ENCODE measurements at places on chromosomes 2 and 18.

DNA sequence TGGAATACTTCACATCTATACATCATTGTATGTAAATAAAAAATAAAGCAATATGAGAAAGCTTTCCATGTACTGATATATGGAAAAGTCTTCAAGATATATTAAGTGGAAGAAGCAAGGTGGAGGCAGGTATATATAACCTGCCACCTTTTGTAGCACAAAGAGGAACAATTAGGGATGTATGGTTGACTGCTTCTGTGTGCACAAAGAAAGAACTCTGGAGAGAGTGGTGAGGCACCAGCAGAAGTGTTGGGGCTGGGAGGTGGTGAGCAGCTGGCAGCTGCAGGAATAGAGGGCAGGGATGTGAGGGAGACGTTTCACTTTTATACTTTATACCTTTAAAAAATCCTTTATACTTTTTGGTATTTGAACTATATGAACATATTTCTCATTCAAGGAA lies 26.1 kb downstream of the KIF5C start:
- DNase-seq: no peak

DNA sequence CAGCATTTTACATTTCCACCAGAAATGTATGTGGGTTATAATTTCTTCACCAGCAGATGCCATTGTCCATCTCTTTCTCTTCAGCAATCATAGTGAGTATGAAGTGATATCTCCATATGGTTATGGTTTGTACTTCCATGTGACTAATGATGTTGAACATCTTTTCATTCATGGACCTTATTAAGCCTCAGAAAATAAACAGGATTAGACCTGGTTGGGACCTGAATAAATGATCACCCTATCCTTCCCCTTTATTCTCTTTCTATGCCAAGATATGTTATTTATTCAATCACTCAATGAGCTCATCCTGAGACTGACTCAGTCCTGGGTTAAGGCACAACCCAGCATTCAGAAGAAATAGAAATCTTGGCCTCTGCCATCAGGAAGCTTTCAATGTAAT lies 86.6 kb downstream of the ANTXR1 start:
- no peak for DNase-seq

DNA sequence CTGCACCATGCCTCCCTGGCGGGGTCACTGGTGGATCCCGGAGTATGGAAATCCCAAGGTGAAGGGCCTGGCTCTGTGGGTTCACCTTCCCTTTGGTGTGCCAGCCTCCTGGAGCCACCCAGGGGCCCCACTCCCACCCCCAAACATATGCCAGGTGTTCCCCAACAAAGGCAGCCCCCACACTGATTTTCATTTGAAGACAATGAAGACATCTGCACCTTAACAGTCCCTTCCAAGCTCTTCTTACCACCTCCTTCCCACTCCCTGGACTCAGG lies 11.7 kb downstream of the BIN1 start:
- no peak for DNase-seq

- no peak for DNase-seq
Measured at GRCh38 chr2:130957915-130958314, 121.2 kb downstream of the ARHGEF4 start.

GRCh38 chr2:70744397-70744796 lies 23.6 kb downstream of the ADD2 start:
- no peak for DNase-seq

DNA sequence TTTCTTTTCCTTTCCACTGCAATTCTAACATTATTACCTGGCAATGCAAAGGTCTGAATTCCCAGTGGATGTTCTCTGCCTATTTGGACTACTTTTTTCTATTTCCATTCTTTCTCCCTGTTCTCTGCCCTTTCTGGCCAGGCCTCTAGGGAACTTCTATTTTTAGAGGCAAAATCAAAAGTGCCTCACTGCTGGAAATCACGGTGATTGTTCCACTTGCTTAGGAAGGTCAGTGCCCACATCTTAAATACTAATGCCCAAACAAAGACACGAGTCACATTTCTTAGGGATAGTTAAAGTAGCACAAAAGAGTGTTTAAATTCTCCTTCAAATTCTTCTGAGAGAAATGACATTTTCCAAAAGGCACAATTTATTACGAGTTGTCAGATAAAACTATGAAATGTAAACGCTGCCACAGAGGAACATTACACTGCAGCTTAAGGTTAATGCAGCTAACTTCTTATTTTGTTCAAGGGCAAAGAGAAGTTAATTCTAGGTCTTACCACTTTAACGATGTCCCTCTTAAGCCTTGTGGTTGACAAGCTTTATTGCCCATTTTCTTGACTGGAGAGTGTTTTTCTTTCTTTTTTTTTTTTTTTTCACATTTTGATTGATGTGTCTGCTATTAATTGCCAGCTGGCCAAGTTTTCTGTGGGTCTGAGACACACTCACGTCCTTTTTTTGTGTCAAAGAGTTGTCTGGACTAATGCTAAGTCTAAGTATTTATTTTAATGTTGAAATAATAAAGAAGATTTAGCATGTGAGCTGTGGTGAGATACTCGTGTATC lies 34.7 kb downstream of the ST6GAL2 start:
- no peak for DNase-seq

DNA sequence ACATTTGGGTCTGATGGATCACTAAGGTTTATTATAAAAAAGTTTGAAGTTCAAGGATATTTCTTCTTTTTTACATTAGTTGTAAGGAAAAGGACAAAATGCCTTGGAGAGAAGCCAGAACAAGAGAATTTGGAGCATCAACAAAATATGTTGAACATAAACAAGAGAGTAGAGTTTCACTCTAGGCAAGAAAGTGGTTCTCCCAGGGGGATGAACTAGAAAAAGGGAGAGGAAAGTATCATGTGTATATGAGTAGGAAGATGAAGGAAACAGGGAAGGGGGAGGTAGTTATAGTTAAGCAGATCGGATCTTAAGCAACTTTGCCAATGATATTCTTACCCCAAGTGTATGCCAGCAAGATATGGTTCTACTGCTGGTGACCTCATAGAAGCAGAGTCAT lies 63.8 kb upstream of the GALNT3 start:
- DNase-seq: no peak

- DNase-seq: no peak
Measured at GRCh38 chr18:69945220-69946114, 2.2 kb downstream of the CD226 start.

DNA sequence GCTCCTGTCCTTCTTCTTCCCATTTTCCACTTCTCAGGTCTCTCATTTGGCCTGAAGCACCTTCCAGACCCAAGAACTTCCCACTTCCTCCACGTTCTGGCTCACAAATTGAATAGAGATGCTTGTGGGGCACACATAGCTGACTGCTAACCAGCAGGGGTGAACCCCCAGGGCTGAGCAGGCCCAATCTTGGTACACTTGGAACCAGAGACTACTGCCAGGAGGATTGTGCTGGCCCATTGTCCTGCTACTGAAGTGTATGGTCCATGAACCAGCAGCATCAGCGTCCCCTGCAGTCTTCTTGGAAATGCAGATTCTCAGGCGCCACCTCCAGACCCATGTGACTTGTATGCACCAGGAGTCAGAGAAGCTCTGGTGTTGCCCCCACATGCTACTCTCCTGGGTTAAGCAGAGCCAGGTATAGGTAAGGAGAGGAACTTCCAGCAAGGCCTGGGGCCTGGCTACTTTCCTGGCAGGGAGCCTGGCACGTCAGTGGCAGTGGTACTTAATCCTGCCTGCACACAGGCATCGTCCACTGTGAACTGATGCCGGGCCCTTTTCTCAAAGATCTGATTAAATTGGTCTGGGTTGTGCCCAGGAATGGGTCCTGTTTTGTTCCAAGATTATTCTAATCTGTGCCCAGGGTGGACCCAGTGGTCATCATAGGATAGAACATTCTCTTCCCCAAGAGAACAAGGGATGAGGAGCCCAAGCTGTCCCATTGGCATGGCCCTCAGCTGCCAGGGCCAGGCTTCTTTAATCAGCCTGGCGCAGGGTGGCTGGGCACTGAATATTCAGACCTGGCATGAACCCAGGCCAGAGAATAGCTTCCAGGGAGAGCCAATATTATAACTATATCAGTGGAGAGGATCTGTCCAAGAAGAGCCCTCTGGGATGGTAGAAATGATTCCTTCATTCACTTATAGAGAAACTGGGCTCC lies 248.7 kb downstream of the SOX11 start:
- DNase-seq: no peak

DNA sequence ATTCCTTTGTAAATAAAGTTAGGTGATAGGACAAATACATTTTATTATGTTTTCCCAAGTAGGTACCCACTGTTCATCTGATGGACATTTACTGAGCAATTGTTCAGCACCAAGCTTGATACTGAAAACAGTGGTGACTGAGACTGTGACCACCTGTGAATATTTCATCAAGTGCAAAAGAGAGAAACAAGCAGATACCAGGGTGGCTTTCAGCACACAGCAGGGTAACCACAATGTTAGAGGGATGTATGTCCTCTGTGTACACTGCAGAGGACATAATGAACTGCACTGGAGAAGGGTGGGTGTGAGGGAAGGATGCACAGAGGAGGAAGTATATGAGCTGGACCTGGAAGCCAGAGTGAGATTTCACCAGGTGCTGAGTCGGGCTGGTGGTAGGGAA lies 411.8 kb downstream of the RAD51AP2 start:
- no peak for DNase-seq

DNA sequence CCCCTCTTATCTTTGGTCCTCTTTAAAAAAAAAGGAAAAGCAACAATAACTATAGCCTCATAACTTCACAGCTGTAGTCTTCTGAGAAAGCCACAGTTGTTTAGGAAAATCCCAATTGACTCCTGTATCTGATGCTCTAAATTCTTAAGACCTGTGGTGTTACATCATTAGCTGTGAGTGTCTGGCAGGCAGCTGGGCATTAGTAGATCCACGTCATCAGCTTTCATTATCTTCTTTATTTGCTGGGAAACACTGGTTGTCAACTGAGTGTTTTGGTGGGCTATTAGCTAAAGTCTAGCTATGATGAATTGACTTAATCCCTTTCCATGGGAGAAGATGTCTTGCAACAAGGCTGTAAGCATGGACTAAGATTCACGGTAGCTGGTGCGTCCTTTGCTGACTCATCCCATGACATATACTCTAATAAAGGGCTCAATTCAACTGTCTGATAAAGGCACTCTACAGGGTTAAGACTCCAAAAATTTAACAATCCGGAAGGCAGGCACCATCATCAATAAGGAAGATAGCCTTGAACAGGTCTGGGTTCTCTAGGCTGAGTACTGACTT lies 517.2 kb downstream of the PLCL1 start:
- DNase-seq: no peak

DNA sequence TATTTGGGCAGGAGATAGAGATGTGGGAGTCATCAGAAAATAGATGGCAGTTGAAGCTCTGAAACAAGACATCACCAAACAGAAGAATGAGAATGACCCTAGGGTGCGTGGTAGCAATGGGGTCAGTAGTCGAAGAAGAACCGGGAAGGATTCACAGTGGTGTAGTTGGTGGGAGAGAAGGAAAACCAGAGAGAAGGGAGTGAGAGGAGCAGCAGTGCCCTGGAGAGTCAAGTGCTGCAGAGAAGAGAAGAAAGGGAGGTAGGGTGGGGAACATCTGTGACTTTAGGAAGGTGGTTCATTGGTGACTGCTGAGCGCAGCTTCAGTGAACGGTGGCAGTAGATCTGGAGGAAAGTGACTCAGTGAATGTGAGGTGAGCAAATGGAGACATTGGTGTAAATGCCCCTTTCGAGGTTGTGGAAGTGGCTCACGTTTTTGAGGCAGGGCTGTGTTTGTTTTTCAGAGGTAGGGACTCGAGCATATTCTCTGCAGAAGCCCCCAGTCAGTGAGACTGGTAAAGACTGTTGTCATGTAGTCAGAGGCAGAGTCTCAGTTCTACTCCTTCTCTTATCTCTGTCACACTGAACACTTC lies 36.4 kb downstream of the CDC42EP3 start:
- no peak for DNase-seq

DNA sequence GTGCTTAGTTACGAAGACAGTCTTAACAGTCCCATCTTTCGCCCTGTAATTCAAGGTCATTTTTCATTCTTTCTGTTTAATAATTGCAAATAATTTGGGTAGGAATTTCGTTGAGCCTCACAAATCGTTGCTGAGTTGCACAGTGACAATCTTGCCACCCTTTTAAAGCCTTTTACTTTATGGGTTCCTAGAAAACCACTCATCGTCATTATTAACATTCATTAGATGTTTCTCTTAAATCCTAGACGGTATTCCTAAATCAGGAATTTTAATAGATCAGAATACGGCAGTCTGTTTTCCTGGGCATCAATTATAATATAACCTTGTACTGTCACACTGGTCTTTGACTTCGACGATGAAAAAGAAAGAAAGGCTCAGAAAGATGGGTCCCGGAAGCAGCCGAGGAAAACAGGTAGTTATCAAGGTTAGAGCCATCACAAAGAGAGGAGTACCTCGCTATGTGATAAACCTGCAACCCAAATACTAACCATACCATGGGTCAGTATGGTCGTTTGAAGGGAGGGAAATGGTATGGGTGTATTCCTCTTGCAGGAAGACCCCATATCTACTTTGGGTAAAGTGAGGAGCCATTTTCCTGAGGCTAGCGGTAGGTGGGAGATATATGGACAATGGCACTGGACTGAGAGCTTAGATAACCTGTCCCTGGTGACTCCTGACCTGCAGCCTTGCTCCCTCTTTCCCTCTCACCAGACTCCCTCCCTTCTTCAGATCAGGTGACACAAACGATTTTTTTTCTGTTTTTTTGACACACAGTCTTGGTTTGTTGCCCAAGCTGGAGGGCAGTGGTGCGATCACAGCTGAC lies 981 bp upstream of the SF3B1 start:
- DNase-seq: no peak

- no peak for DNase-seq
Measured at GRCh38 chr2:26316845-26317244, 29.1 kb upstream of the SELENOI start.

- no peak for DNase-seq
Measured at GRCh38 chr18:36638224-36638623, 190.6 kb downstream of the TPGS2 start.

- no peak for DNase-seq
Measured at GRCh38 chr2:165239230-165239629, at the start of gene SCN2A. Gene SCN2A (plus strand): TSS chr2:165239414. CDS start chr2:165295824, 56,410 bp downstream.

GRCh38 chr2:99468155-99468554 lies 21.7 kb downstream of the REV1 start:
- DNase-seq: no peak

GRCh38 chr2:10178751-10179150 lies 56.2 kb downstream of the RRM2 start:
- DNase-seq: no peak

GRCh38 chr2:205564346-205565141 lies 117.8 kb upstream of the NRP2 start:
- no peak for DNase-seq

DNA sequence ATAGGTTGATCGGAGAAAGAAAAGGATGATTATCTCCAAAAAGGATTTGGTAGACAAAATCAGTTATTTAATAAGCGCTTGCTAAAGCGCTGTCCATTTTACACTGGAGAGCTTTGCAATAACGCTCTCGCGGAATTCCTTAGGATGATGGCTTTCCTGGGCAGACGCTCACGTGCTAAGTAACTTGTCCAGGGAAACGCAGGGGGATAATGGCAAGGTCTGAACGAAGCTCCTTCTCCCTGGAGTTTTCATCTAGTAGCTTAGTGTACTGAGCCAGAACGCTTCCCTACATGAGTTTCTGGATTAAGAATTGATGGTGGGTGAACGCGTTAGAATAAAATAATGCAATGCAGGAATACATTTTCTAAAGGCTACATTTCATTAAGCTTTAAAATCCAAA lies 739.5 kb upstream of the SALL3 start:
- DNase-seq: no peak
